ENCODE measurements at places on chromosomes 7 and 10.

- DNase-seq: no peak
Measured at GRCh38 chr10:23195846-23196600, 3.9 kb downstream of the PTF1A start.

- DNase-seq: no peak
Measured at GRCh38 chr10:101305320-101306241, 48.4 kb upstream of the BTRC start.

GRCh38 chr7:151951672-151952338 lies 4.4 kb upstream of the GALNTL5 start:
- DNase-seq: no peak

DNA sequence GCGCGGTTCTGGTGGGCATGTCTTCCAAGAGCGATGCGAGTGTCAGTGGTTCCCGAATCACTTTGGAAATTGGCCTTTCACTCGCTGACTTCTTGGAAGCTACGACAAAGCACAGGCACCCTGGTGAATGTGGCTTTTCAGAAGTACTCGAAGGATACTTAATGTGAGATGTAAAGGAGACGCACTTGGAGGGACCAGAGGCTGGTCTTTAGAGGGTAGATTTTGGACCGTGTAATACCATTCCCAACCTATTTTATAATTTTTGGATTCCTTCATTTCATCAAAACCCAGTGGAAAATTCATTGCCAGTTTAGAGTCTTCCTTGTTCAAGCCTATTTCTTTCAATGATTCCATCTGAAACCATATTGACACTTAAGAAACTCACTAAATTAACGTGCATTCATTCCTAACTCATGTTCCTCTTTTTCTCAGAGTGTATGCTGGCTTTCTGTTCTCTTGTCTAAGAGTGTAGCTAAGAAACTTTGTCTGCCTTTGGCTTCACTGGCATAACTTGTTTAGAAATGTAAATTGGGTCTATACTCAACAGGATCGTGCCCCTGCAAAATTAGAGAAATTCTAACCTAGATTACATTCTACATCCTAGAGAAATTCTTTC lies 645 bp upstream of the COPG2 start:
- peak; percentile 2 for DNase-seq

GRCh38 chr7:140403878-140404564 lies at the start of gene RAB19:
RAB19 (plus strand) TSS chr7:140404058; CDS start chr7:140407647, 3,589 bp downstream.
- no peak for DNase-seq

DNA sequence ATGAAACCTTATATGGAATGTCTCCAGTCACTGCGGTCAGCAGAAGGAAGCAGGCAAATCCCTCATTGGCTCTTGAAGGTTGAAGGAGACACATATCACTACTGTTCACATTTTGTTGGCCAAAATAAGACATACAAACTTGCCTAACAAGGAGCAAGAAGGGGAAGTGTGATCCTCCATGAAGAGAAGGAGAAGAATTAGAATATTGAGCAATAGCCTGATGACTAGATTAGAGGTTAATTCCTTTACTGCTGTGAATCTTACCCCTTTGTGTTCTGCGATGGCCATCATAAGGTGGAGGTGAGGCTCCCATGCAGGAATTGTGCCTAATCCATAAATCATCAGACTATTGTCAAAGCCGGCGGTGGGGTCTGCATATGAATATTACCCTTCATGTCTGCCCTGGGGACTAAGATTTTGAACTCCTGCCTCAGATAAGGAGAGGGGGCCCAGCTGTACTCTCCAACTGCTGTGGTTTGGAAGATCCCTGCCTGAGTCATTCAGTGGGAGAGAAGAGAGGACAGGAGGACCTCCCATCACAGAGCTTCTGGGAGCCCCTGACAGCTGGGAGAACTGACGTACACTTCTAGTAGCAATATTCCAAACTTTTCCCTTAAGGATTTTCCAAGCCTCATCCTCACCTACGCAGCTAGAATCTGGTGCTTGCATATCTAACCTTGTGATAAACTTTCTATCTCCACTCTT lies 398.5 kb downstream of the REEP3 start:
- DNase-seq: no peak

DNA sequence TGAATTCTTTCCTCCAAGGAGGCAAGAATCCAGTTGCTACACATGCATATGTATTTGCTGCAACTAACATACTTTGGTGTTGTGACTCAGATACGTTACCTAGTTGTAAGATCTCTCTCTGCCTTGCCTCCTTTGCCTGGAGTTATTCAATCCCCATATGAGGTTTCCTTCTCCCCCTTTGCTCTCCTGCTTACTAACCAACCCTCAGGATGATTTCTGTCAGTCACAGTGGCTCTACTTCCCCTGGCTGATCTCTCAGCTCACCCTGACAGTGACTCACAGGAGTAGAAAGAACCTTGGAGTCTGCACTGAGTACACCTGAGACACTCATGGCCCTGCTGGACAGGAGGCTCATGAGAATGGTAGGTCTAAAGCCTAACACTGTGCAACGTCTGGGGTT lies 92.0 kb downstream of the TMEM106B start:
- DNase-seq: no peak

GRCh38 chr7:105060923-105061322 lies 46.9 kb downstream of the KMT2E start:
- DNase-seq: no peak

GRCh38 chr7:3961857-3962503 lies 660.9 kb downstream of the SDK1 start:
- DNase-seq: no peak

GRCh38 chr7:74461970-74462706 lies 8.4 kb downstream of the GTF2IRD1 start:
- no peak for DNase-seq

DNA sequence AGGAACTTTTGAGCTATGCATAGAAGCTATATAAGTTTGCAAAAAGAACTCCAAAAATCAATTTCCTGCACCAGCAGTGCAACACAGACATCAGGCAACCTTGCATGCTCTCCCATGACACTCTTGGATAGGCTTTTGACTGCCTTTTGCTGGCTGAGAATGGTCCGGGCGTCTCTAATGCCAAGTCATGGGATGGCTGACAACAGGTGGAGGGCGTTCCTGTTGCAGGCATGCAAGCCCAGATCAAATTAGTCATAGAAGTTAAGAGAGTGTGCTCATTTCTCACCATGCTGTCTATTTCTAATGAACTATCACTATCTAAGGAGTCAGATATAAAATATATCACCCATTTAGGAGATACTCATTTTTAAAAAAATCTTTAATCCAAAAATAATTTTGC lies 8.4 kb downstream of the PLCE1 start:
- no peak for DNase-seq

DNA sequence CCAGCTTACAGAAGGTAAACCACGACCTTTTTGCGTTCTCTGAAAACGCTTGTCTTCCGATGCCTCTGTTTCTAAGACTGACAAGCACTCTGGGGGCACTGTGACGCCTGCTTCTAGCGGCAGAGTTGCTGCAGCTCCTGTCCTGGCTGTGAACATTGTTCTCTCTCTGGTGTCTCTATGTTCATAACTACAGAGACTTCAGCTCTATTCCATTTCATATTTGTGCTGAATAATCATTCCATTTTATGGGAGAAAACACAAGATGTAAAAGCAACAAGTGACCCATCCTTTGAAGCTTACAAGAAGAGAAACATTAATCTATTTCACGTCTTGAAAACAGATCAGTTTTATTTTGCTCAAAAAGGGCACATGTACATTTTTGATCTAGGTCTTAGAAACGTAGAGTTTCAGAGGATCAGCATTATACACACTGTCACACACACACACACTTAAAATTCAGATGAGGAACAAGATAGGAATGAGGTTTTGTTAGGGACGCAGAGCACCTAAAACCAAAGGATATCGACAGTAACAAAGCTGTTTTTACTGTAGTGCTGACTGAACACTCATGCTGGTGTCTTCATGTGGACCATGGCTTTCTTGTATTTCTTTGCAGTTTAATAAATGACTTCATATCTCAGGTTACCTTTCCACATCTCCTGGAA lies 3.0 kb downstream of the IKZF1 start:
- no peak for DNase-seq

GRCh38 chr10:71707240-71707789 lies 12.3 kb downstream of the C10orf105 start:
- DNase-seq: no peak

- DNase-seq: peak; percentile 12
Measured at GRCh38 chr7:115232041-115232440, 310.1 kb downstream of the MDFIC start.

DNA sequence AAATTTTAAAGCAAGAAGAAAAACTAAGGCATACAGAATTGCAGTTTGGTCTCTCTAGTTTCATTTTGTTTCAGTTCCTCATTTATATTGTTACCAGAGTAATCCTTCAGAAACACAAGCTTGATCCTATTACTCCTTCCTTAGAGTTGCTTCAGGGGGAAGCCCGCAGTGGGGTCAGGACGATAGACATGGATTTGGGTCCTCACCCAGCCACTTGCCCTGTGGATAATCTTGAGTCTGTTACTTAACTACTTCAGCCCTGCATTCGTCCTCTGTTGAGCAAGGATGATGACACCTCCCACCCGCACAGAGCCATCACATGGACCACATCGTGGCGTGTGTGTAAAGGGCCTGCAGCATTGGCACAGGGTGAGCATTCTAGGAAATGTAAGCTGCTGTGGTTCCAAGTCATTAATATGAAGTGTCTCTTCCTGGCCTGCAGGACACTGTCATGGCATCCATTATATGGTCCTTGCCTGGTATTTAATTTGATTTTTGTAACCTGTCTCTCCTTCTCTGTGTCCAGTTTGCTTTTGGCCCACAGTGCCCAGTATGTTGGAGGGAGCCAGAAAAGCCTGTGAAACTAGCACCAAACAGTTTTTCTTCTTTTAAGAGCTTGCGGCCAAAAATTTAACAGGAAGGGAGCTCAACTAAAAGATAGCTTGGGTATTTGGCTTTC lies 111.2 kb downstream of the EEPD1 start:
- DNase-seq: no peak

DNA sequence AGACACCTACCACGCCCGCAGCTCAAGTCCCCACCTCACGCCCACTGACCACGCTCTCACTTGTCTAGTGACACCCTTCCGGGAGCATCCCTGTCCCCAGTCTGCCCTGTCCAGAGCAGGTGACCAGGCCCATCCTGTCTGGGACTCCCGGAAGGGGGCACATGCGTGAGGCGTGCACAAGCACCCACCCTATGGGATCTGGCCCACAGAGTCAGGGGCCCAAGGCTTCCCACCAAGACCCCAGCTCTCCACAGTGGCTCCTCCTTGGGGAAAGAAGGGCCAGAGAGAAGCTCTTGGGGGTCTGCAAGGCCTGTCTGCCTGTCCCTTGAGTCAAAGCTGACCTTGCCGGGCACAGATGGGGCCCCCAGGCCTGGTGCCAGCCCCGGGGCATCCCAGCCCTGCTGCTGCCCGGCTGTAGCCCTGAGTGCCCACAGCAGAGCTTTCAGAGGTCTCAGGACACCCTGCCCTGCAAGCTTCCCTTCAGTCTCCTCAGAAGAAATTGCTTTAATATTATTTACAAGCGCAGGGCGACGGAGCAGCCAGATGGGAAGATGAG lies 195.0 kb downstream of the ELFN1 start:
- no peak for DNase-seq

DNA sequence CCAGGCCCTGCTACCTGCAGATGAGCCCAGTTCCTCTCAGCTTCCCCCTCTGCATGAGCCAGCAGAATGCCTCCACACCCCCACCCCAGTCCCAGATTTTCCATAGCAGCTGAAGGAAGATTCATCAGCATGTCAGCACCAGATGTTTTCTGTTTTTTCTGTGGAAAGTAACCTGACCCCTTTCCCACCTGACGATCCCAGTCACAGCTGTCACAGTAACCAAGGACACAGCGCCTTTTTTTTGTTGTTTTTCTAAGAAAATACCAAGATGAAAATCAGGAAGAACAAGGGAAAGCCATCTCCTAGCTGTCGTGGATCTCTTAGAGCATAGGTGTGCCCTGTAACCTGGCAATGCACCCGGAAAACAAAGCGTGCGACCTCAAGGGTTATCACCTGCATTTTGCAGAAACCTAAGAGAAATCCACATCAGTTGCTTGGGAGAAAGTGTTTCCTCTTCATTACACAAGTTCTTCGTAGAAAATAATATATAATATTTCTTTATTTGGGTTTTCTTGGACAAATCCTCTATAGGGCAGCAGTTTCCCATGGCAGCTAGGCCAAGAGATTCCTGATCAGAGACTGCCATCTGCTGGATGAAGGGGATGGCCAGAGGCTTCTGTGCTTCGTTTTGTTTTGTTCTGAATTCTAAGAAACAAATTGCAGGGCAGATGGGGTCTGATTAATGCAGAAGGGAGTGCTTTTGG lies 401.9 kb downstream of the TNS3 start:
- DNase-seq: peak; percentile 72

GRCh38 chr7:122758501-122758900 lies 55.8 kb upstream of the RNF148 start:
- no peak for DNase-seq

GRCh38 chr7:149870701-149871483 lies 2.9 kb upstream of the ATP6V0E2 start:
- DNase-seq: no peak

GRCh38 chr7:38675494-38676106 lies 44.4 kb upstream of the AMPH start:
- no peak for DNase-seq

GRCh38 chr10:119028900-119029612 lies 458 bp upstream of the NANOS1 start:
- DNase-seq: peak; percentile 78

DNA sequence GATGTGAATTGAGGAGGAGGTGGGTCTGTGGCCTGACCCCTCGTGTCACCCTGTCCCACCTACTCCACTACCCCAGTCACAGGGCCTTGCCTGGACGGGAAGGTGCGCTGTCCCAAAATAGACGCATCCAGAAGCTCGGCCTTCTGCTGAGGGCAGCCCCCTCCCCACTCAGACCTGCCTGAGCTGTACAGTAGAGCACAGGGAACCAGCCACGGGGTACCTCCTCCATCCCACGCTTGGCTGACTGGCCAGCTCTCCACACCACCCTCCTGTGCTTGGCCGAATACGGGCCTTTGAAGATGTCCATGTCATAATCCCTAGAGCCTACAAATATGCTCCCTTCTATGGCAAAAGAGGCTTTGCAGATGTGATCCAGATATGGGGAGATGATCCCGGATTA lies 88.3 kb downstream of the CHST15 start:
- DNase-seq: no peak

All from brain microvascular endothelial cell (primary cell).